Fibroblast of villous mesenchyme (primary cell): ENCODE measurements at places on chromosomes 2 and 18.

DNA sequence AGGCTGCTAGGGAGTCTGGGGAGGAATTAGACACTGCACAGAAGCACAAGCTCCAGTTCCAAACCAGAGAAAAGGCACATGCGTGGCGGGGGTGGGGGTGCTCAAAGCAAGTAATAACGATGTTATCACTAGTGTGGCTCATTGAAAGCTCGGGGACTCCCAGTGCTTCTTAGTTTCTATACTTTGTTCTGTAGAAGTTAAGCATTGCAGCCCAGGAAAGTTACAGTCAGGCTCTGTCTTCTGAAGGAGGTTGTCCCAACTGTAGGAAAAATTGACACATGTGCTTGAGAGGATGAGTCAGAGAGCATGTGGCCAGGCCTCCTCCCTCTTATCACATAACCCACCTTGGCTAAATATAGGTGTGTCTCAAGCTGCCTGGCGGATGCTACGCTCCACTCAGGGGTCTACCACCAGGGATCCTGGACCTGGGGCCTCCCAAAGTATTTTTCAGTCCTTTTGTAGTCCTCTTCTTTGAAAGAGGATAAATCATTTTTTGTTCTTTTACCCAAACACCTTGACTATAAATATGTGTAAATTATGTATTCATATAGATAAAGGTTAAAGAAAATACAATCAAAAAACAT is 3.8 kb downstream of the GALNT5 start:
- peak; percentile 56 for DNase-seq

GRCh38 chr2:45199973-45200372 is 190.7 kb upstream of the SIX2 start:
- no peak for DNase-seq

GRCh38 chr2:107392241-107392704 is 434.4 kb upstream of the RGPD4 start:
- DNase-seq = no peak

- no peak for DNase-seq
These were observed 311.7 kb upstream of the PKDCC start for GRCh38 chr2:41736105-41736567.

DNA sequence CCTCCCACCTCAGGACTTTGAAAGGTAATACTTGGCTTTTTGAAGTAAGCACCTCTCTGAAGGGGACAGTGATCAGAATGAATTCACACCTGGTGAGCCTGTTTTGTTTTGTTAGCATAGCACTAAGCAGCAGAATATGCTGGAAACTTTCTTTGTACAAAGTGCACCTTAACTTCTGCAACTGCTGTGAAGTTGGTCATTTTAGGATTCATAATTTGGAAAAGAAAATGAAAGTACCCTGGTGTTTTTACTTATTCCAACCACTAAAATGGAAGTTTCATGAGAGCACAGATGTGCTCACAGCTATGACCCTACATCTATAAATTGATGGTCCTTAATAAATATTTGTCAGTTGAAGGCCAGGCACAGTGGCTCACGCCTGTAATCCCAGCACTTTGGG is 257.8 kb upstream of the STON1 start:
- no peak for DNase-seq

GRCh38 chr18:66734451-66734850 is 130.6 kb upstream of the CDH19 start:
- DNase-seq = no peak

GRCh38 chr2:197304556-197305011 is 6.0 kb downstream of the ANKRD44 start:
- DNase-seq = no peak

GRCh38 chr18:58915006-58915799 is 50.5 kb downstream of the ZNF532 start:
- no peak for DNase-seq

GRCh38 chr2:99841749-99842148 is 300.6 kb downstream of the AFF3 start:
- no peak for DNase-seq

DNA sequence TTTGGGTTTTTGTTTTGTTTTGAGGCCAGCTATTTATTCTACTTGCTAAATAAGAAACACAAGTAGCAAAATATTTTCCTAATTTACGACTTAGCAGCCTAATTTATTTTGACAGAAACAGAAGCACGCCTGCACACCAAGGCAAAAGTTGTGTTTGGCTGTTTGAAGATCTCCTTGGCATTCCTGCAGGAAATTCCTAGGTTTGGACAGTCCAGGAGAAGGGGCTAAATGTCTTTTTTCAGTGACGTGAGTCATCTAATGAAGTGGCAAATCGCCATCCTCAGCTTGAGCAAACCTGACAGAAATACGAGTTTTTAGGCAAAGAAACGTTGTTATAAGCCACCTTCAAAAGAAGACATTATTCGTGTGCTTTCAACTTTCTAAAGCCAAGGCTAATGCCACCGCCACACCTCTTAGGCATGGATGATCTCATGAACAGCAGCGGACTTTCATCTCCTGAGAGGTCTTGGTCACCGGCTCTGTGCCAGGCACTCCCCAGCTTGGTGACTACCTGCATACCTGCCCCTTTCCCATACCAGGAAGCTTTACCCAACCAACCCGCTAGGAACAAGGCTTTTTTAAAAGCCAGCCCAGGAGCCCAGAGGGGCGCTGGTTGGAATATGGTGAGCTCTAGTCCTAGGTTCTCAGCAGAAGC is 30.9 kb downstream of the STK39 start:
- no peak for DNase-seq

- no peak for DNase-seq
These were observed 73.4 kb downstream of the PLEKHM3 start for GRCh38 chr2:207951734-207952470.

DNA sequence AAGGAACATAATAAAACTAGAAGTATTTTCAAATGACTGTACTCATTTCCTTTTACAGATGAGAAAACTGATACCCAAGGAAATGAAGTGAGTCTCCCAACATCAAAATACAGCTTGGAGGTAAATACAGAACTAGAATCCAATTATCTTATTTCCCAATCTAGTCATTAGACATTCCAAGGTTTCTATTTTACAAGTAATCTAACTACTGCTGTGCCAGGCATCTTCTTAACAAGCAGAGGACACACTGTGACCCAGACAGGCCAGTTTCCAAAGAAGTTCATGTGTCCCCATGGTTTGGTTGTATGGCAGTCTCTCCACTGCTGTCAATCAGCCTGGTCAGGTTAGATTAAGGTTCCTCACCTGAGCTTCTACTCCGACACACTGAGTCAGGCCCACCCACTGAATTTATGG is 143.5 kb downstream of the THADA start:
- DNase-seq = no peak

DNA sequence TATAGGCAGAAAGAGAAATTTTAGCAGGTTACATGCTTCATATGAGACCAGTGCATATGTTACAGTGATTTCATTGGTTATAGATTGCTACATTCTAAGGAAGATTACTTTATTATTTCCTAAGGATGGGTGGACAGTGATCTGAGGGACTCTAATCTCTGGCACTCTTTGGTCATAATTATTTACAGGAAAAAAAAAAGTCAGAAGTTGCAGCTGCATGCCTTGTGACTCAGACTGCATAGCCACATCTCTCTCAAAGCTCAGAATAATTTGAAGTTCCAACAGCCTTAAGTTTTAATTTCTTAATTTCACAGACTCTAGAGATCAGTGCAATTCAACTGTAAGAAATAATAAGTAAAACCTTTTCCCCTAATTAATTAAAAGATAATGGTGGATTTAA is 27.1 kb upstream of the BARD1 start:
- no peak for DNase-seq

DNA sequence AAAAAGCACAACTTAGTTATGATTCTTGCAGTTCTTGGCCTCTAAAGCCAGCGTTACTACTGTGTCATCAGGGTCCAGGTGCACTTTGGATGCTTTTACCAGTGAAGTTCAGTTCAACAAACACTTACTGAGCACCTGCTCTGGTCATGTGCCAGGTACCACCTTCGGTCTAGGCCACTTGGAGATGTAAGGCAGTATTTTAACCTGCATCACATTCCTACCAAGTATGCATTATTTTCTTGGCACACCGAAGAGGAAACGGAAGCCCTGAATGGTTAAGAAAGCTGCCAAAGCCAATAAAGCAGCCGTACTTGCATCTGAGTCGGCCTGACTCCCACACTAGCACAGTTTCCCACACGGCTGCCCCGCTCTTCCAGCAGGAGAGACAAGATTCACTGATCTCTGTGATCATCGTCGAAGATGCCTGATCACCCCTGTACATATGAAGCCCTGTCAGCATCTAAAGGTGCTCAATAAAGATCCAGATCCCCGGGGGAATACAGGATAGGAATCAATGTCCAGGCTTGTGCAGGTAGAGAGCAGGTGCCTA is 427.1 kb downstream of the EIPR1 start:
- DNase-seq = no peak

DNA sequence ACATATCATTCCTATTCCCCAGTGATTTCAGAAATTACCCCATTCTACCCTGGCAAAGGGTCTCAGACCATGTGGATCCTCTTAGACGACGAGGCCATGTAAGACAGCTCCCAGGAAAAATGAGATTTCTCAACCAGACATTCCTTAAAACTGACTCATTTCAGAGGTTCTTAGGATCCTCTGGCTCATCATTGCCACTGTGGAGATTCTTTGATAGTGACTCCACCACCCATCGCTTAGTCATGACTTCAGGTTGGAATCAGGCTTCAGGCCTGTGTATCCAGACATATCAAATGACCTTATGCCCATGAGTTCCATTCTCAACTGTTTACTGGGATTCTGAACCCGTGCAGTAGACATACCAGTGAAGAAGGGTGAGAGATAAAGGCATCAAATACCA is 245.6 kb upstream of the TCF4 start:
- peak; percentile 97 for DNase-seq

- DNase-seq = no peak
These were observed 750.5 kb downstream of the CPS1 start for GRCh38 chr2:211306929-211307328.

DNA sequence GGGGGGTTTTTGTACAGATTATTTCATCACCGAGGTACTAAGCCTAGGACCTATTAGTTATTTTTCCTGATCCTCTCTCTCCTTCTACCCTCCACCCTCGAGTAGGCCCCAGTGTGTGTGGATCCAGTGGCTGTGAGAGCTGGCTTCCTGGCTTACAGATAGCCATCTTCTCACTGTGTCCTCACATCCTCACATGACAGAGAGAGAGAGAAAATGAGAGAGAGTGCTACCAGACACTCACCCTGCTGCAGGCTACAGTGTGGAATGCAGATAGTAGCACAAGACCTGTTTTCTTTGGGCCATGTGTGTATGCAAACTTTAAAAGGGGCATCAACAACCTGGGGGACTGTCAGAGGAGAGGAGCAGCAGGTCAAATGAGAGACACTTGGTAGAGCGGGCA is 9.5 kb downstream of the KCNK3 start:
- DNase-seq = peak; percentile 50

- no peak for DNase-seq
These were observed 59.7 kb downstream of the XDH start for GRCh38 chr2:31354837-31355236.

- no peak for DNase-seq
These were observed 1.1 kb downstream of the DOK1 start for GRCh38 chr2:74555610-74556103.

- DNase-seq = peak; percentile 70
These were observed 30.7 kb upstream of the ERCC3 start for GRCh38 chr2:127324635-127325034.

- DNase-seq = no peak
These were observed 879.6 kb downstream of the SUCLG1 start for GRCh38 chr2:83579507-83579906.

DNA sequence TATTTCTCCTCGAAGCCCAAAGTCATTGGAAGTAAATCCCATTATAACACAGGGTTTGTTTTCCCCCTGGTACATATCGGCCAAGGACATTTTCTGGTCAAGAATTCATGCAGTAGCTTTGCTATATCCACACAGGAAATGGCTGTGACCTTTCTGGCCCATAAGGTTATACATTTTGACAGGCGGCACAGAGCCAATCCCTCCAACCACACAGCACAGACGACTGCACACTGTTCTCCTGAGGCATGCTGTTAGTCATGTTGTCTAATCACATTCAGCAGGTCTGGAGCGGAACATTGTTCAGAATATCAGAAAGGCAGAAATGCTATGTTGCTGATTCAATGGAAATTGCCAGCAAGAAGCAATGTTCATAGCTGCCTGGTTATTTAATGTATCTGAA is 742.3 kb upstream of the SLC8A1 start:
- DNase-seq = peak; percentile 10

DNA sequence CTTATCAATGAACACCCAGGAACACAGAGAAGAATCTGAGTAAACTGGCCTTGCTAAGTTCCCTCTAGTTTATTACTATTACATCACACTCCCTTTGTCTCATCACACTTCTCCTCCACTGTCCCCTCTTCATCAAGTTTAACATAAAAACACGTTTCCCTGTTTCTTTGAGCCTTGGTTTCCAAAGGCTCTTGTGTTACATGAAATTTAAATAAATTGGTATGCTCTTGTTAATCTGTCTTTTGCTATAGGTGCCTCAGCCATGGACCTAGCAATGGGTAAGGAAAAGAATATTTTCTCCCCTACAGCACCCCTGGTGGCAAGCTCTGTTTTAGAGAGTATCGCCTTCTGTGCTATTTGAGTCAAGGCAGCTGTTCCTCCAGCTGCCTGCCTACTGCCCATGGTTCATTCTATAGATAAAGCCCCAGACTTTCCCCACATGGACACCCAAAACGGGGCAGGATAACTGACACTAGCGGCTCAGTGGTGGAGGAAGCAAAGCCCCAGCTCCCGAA is 31.8 kb downstream of the TGIF1 start:
- peak; percentile 71 for DNase-seq

DNA sequence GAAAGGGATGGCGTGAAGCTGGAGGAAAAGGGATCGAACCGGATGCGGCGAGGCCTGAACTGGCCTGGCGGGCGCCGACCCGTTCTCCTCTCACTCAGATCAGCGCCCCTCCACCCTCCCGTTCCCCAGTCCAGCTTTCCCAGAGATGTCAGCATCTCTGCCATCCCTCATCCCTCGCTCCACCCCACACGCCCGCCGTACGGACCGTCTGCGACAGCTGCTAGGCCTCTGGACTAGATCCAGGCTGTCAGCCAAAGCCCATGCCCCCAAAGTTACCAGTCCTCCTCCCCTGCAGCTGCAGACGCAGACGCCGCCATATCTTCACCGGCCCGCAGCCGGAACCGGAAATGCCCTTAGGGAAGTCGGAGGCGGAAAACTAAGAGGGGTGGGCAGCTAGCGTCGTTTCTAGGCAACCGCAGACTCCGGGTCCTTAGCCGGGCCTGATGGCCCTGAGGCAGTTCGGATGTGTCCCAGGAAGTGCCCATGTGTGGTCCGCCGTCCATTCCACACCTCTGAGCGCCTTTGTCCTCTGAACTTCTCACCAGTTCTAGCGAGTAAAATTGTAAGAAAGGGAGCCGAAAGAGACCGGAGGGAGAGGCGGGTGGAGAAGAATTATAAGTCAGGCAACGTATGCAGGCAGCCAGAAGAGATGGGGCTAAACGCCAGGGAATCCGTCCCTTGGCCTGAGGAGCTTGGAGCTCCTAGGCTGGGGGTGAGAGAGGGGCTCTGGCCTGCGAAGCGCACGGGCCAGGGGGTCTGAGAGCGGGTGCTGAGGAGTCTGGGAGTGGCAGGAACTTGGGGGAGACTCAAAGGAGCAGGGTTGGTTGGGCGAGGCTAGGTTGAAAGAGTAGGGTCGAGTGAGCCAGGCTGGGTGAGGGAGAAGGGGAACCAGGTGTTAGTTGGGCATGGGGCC is at the start of the genes RNF25 and STK36:
RNF25 (minus strand) TSS at position 349 of the 913 bp plus-strand sequence; CDS start at position 317, 32 bp downstream.
STK36 (plus strand) TSS at position 433 of the 913 bp plus-strand sequence. CDS start 744 bp downstream, outside the sequence.
- DNase-seq = peak; percentile 90
